ENCODE measurements at places on chromosomes 2 and 18. TPM values are rescaled to one million over a fixed set of nuclear protein-coding genes. Genes with fewer than 3 reads are reported as not detected.

ABI2 gene
- total RNA-seq = 25.1 TPM

REG3A gene
- total RNA-seq = not detected

PLEK gene
- 1.1 TPM for total RNA-seq

ANKAR gene
- total RNA-seq = 6.5 TPM

CCDC85A gene
- 0.09 TPM for total RNA-seq

PAIP2B gene
- total RNA-seq = 0.85 TPM

WNT10A gene
- total RNA-seq = not detected

LINC00305 gene
- not detected for total RNA-seq

PREPL gene
- total RNA-seq = 45.3 TPM

IHH gene
- total RNA-seq = not detected

ASXL3 gene
- 0.43 TPM for total RNA-seq
